ENCODE measurements at places on chromosomes 7 and 10.

DNA sequence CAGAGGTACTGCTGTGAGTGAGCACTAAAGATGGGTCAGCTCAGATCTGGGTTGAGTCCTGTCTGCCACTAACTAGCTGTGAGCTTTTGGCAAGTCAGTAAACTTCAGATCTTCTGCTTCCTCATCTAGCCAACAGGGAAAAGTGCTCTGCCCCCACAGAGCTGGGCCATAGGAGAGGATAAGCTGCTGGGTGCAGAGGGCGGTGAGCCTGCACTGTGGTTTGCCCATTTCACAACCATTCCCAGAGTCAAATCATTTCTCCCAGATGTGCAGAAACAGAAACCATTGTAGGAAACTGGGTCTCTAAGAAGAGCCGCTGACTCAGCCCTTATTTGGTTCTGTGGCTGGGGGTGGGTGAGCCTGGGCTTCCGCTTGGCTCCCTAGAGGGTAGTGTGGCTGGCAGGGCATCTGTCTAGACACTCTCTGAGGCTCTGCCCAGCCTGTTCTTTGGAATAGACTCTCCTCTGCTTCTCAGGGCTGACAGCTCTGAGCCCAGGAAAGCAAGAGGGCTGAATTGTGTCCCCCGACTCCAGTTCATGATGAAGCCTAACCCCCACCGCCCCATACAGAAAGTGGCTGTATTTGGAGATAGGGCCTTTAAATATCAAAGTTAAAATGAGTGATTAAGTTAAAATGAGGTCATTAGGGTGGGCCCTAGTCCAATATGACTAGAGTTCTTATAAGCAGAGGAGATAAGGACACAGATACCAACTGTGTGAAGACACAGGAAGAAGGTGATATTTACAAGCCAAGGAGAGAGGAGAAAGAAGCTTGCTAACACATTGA is 29.5 kb upstream of the ARHGAP22 start:
- peak; percentile 56 for DNase-seq

DNA sequence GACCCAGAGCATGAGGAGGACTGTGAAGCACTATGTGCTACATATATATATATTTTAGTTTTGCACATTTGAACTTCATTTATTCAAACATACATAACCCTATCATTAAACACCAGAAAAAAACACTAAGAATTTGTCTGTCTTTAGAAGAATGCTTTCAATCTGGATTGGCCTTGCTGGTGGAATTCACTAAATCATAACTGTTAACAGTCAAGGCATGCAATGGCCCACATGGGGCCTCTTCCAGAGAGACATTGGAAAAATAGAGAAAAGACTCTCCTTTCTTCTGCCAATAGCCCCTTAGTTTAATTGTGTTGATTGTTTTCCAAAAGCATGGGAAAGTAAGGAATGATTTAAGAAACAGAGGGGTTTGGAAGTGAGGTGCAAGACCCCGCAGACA is 77.9 kb downstream of the MRPL32 start:
- no peak for DNase-seq

DNA sequence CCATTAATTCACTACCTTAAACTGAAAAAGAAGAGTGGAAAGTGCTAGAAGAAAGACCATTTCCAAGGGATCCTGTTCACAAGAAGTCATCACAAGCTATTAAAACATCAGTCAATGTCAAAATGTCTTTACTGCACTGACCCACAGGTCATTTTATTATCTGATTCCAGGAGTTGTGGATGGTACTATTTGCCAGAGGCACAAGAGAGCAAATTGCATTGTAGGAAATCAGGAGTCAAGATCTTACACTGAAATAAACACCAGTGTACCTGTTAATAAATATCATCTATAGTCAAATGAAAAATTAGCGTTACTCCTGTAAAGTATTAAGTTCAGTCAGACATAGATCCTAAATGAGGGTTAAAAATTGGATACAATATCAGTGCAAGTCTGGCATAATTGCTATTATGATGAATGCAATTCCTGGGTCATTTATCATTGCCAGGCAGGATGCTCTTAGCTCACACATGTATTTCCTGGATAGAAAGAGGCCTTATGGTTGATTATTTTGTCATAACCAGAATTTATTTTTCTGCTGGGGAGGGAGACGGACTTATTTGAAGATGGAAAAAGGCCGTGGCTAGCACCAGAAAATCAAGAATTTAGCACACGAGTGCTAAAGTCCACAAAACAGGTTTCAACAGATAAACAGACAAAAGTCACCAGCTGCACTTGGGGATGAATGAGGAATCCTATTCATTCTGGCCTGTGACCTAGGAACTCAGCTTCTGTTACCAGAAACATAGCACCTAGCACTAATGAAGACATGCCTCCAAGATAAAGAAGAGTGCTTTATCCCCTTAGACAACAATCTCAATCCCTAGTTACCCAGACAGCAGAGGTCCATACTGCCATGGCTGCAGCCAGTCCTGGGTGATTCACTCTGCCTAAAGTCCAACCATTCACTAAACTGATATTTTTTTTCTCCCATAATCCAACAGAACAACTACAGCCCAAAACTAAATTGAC is 683.1 kb upstream of the POM121L12 start:
- DNase-seq: no peak

GRCh38 chr10:123998197-123999141 is 94.9 kb downstream of the CHST15 start:
- DNase-seq: no peak

DNA sequence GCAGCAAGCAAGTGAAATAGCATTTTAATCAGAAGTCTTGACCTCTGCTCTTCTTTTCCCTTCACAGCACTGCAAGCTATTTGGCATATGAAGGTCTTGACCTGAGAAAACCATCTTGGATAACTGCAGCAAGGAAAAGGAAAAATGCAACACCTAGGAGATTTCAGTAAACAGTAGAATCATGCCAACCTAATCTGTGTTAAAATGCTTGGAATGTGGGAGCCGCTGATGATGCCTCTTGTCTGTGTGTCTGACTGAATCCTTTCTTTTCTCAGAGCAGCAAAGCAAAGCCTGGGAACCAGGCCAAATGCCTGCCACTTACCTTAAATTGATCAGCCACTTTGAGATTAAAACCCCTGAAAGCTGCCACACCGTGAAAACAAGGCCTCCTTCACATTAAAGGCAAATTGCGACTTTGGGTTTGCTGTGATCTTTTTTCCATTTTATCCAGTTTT is 80.4 kb upstream of the CDK6 start:
- DNase-seq: no peak

GRCh38 chr7:1235501-1236131 is 2.9 kb downstream of the UNCX start:
- DNase-seq: no peak

Data from transverse colon (tissue), 4 donors.